Activated T-cell treated with anti-CD3 and anti-CD28 coated beads for 1 hour (primary cell): ENCODE measurements at places on chromosomes 12 and 14.

GRCh38 chr12:27511031-27511722, 12.8 kb upstream of the PPFIBP1 start:
- no peak for DNase-seq

DNA sequence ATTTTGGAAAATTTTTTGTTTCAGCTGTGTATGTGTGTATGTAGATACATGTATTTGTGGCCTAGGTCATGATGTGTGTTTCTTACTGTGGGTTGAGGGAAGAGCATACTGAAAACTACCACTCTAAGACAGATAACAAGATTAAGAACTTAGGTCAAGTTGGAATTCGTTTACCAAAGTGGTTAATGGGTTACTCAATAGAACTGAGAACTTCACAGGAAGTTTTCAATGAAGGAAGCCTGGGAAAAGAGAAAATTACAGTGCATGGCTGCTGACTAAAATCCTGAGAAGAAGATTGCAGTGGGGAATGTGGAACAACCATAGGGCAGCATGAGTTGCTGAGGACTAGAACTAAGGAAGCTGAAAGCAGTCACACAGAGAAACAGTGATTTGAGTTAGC, 21.4 kb upstream of the FOXG1 start:
- DNase-seq, result no peak

DNA sequence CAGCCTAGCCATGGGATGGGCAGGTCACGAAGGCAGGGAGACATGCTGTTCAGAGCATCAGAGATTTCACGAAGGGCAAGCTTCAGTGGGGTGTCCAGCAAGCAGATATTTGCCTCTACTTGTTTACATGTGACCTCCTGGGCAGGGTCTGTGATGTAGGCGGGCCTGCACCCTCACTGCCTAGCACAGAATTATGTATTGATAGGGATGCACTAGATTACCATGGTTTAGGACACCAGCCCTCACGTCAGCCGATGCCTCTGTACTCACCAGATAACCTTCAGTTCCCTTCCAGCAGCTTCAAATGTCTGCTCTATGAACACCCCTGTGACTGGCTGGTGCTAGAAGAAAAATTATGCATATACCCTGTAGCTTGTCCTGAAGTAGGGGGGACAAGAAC, 5.1 kb upstream of the EIF5 start:
- DNase-seq, result no peak

DNA sequence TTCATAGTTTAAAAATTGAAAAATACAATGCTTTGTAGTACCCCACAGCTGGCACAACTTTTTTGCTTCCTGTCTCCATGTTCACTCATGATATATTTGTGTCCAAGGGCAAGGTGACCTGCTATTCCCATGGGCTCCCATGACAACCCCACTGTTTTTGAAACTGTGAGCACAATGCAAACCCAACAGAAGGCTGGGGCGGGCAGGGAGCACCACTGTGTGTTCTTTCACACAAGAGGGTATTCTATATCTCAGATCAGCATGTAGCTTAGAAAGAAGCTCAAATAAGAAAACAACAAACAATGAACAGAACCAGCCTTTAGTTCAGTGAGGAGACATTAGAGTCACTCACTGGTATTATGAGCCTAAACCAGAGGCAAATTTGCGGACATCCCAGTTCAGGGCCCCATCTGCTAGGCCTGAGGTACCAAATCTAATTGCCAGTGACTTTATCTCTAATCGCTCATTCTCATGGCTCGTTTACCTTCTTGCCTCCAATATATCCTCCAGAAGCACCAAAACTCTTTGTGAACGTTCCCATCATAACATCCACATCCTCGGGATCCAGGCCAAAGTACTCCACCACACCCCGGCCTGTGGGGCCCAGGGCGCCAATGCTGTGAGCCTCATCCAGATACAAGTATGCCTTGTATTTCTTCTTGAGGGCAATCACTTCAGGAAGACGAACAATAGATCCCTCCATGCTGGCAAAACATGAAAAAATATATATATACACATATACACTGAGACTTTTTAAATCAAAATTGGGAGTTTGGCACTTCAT, 56.4 kb upstream of the ISM2 start:
- no peak for DNase-seq

DNA sequence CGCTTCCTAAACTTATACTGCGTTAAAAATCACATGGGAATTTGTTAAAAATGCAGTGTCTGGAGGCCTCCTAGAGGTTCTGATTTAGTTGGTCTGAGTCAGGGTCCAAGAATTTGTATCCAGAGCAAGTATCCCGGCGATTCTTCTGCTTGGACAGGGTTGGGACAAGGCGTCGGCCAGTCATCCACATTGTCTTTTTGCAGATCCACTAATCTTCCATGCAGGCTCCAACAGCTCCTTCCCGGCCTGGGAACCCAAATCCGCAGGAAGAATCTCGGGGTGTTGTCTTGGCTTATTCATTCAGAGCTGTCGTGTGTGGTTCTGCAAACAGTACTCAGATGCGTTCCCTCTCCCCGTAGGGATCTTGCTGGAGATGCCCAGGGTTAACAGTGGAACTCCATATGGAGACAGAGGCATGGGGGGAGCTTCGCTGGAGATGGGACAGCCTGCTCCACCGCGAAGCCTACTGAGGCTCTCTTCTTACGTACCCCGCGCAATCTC, 25.3 kb downstream of the GPRC5D start:
- no peak for DNase-seq

- peak; percentile 23 for DNase-seq
These were observed 29.0 kb downstream of the SLC2A3 start for GRCh38 chr12:7907009-7907408.
